Ovary (tissue), 10 donors: ENCODE measurements at places on chromosomes 7 and 10. TPM values are rescaled to one million over a fixed set of nuclear protein-coding genes. Genes with fewer than 3 reads are reported as not detected.

Gene SUN3
- total RNA-seq = not detected

Gene CPXM2
- 8.0 TPM for total RNA-seq

Gene MICU1
- total RNA-seq = 47.7 TPM

Gene FFAR4
- 0.07 TPM for total RNA-seq

Gene HOGA1
- 0.80 TPM for total RNA-seq

Gene MMRN2
- 44.6 TPM for total RNA-seq

Gene SPAG6
- total RNA-seq = 0.67 TPM
